ENCODE measurements at places on chromosomes 12 and 14.
A peak's percentile ranks its signal among the peaks of the same experiment; 100 is the strongest.

DNA sequence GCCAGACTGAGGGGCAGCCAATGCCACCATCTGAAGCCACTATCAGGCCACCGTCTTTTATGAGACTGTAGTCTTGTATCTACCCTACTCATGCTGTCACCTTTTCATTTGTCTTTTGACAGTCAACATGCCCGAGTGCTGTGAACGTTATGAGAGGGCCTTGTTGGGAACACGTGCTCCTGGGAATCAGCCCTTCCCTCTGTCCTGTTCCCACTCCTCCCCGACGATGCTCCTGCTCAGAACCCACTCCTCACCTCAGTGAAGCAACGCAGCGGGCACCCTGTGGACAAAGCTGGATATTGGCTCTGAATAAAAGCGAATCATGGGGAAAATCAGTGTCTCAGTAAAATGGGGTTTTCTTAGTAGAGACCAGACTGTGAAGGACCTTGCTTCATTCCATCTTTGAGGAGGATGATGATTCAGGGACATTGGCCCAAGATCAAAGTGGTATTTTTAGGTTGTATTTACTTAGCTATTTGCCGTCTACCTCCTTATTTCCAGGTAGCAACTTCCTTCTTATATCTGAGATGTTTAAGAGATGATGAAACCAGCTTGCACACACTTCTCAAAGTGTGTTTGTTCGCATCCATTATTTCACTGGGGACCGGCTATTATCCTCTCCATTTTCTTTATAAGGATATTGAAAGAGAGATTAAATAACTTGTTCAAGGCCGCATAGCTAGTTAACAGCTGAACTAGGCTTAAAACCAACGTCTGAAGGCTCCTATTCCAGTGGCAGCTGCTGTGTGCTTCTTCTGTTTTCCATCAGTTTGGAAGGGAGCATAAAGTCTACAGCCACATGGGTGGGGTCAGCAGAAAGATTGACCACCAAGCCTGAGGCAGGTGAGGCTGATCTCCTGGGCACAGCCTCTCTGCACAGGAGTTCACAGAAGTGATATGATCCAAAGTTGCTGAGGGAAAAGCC lies 43.9 kb upstream of the CTDSP2 start:
- peak; percentile 11 for DNase-seq

DNA sequence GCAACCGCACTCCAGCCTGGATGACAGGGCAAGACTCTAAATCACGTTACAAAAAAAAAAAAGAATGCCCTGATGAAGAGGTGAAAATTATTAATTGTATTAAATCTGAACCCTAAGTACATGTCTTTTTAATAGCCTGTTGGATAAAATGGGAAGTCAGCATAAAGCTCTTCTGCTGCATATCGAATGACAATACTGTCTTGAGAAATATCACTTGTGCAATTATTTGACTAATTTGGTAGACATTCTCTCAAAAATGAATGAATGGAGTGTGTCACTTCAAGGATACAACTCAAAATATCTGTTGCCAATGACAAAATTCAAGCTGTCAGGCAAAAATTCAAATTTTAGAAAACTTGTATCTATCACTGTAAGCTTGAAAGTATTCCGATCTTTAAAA lies 38.9 kb downstream of the DNAI7 start:
- no peak for DNase-seq

DNA sequence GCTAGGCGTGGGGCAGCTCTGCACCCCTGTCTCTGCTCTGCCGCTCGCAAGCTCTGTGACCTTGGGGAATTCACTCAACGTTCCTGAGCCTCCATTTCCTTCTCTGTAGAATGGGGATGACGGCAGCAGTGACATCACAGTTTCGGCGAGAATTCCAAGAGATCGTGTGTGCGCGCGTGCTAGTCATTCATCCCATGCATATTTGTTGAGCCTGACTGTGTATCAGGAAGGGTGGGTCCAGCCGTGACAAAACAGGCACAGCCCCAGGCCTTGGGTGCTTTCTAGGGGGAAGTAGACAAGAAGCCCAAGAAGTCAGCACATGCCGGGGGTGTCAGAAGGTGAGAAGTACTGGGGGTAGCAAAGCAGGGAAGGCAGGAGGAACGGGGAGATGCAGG lies 145.6 kb upstream of the NCOR2 start:
- no peak for DNase-seq

DNA sequence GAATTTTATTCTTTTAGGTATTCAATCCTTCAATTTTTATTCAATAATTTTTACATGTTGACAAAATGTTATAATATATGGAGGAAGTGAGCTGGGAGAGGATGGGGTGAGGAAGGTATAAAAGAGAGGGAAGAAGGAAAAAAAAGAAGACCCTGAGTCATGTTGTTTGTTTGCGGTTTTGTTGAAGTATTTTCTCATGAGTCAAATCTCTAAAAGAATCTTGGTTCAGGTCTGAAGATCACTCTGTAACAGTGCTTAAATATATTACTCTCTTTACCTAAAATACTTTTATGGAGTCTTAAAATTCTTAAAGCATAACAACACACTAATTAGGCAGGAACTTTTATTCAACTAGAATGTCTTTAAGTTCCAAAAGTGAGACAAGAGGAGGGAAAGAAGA lies 489.6 kb upstream of the GARIN6 start:
- no peak for DNase-seq

DNA sequence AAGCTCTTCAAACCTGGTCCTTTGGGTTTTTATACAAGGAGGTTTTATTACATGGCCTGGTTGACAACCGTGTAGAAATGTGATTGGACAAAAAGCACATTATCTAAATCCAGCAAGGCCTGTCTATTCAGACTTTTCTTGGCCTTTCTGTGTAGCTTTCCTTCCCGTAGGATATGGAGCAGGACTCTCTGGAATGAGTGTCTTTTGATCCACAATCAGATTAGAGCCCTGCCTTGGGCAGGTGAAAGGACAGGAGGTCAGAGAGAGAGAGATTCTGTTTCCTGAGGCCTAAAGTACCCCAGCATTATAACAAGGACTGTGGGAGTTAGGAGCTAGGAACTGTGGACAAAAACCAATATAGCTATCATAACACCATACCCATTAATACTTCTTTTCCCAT lies 375.5 kb upstream of the RGS6 start:
- DNase-seq = no peak
